ENCODE measurements at places on chromosomes 13 and 19.

DNA sequence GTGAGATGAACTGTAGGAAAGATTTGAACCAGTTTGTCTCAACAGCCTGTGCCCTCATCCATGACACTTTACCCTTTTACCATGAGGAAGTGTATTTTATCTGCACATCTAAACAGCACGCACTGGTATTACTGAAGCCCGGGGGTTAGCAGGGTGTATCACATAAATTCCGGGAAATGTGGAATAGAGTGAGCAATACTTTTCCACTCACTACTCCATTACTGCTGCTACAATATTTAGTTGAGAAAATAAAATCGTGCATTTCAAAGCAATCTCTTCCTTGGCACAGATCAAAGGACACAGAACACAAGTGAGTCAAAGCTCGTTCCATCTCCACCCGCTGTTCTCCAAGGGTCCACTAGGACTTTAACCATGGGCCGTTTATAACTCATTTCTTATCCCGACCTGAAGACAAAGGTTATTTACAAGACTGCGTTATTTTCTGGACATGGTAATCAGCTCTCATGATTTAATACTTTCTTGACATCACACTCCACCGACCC, 35.2 kb downstream of the STK24 start:
- peak; percentile 40 for DNase-seq

DNA sequence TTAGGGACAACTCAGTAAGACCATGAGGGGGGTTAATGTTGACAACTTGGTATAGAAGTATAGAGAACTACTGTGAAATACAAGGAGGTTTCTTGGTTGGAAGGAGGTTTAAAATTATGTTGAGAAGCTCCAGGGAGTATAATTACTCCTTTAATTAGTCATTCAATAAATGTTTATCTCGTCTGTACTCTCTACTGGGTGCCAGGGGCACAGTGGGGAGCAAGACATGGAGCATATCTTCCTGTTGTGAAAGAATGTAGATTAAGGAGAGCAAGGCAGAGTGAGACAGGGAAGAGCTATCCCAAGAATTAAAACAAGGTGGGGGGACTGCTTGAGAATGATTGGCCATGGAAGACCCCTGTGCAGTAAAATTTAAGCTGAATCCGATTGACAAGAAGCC, 33.7 kb upstream of the TDRD3 start:
- no peak for DNase-seq

GRCh38 chr13:45441633-45442032, 23.1 kb upstream of the COG3 start:
- DNase-seq: peak; percentile 57

DNA sequence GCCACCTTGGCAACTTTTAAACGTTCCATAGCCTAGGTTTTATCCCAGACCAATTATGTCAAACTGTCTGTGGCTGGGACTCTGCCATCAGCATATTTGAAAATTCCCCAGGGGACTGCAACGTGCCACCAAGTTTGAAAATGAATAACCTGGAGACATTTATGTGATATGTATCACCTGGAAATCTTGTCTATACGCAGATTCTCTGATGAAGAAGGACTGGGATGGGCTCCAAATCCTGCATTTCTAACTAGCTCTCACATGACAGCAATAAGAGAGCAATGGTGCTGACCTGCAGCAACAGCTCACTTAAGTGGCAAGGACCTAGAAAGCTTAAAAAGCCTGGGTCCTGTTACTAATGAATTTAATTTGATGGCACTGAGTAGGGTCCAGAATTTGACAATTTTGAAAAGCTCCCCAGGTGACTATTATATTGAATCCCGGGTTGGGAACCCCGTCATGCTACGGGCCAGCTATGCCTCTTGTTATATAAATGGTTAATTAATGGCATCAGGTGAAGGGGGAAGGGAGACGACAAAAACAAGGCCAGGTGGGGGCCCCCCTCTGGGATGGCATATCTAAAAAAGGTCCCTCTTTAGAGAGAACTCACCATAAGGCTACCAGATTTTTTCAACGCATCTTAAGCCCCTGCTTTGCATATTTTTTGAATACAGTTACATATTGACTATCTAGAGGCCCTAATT, 213.7 kb downstream of the ZIC5 start:
- DNase-seq: no peak

DNA sequence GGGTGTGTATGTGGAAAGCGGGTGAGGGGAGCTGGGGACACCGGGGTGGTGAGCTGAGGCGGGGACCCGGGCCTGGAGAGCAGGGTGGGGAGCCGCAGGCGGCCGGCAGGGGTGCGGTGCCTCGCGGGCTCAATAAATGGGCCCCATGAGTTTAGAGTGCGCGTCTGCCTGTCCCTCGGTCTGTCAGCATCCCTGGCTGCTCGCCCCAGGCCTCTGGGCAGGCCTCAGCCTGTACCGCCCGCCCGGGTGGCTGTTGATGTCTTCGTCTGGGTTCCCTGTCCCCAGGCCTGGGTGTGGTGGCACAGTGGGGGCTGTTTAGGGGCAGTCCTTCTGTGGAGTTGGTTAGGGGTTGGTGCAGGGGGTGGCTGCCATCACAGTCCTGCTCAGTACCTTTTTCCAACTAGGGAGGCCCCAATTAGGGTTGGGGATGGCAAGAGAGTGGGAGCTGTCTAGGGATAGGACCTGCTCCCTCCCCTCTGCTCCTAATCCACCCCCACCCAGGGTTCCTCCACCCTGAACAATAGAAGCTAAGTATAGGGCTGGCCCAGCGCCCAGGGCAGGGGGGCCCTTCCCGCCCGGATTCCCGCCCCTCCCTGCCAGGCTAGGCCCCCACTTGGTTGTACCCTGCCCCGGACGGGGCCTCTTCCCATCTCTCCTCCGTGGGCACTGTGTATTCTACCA, 12.2 kb downstream of the CIC start:
- peak; percentile 72 for DNase-seq

DNA sequence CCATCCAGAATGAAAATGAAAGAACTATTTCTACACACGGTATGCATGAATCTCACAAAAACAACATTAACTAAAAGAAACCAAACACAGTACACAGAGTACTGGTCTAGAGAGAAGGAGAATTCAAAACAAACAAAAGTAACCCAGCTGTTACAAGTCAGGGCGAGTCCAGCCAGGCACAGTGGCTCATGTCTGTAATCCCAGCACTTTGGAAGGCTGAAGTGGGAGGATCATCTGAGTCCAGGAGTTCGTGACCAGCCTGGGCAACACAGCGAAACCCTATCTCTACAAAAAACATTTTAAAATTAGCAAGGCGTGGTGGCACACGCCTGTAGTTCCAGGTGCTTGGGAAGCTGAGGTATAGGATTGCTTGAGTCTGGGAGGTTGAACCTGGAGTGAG, 1.7 kb upstream of the PSMC4 start:
- DNase-seq: no peak

GRCh38 chr13:75194717-75195462, 287.1 kb downstream of the TBC1D4 start:
- no peak for DNase-seq

- DNase-seq: no peak
Measured at GRCh38 chr19:39139305-39139874, 13.8 kb downstream of the PAK4 start.

GRCh38 chr13:111505175-111505777, 184.8 kb downstream of the TEX29 start:
- peak; percentile 23 for DNase-seq

GRCh38 chr13:97986835-97987234, 33.4 kb downstream of the IPO5 start:
- DNase-seq: peak; percentile 7

DNA sequence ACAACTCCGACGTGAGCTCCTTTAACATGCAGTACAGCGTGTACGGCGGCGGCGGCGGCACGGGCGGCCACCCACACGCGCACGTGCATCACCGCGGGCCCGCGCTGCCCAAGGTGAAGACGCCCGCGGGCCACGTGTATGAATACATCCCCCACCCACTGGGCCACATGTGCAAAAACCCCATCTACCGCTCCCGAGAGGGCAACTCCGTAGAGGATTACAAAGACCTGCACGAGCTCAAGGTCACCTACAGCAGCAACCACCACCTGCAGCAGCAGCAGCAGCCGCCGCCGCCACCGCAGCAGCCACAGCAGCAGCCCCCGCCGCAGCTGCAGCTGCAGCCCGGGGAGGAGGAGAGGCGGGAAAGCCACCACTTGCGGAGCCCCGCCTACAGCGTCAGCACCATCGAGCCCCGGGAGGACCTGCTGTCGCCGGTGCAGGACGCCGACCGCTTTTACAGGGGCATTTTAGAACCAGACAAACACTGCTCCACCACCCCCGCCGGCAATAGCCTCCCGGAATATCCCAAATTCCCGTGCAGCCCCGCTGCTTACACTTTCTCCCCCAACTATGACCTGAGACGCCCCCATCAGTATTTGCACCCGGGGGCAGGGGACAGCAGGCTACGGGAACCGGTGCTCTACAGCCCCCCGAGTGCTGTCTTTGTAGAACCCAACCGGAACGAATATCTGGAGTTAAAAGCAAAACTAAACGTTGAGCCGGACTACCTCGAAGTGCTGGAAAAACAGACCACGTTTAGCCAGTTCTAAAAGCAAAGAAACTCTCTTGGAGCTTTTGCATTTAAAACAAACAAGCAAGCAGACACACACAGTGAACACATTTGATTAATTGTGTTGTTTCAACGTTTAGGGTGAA, 6.6 kb downstream of the SLITRK5 start:
- peak; percentile 62 for DNase-seq

GRCh38 chr19:16628183-16628983, at the start of gene MED26:
MED26 (minus strand) TSS chr19:16628204; CDS start chr19:16627943, 261 bp downstream.
- peak; percentile 98 for DNase-seq

GRCh38 chr13:92097337-92097903, 699.0 kb downstream of the GPC5 start:
- peak; percentile 9 for DNase-seq
